ENCODE measurements at places on chromosomes 4 and X.

GRCh38 chr4:32932156-32932555 is 2212.0 kb downstream of the PCDH7 start:
- DNase-seq = no peak

DNA sequence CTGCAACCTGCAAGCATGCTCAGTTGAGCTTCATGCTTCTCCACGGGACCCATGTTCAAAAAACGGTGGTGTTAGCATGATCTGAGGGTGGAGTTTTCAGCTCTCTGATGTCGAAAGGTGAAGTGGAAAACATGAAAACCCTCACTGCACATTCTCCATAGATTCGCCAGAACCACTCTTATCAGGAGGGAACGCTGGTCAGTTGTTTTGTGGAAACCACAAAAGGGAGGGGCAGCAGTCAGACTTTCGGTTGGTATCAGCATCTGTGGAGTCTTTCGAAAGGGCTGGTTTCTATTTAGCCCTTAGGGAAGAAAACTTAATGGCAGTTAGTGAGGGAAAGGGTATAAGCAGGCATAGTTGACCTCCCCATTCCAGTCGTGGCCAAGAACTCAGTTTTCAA is 12.6 kb downstream of the PPA2 start:
- DNase-seq = no peak

GRCh38 chr4:81758574-81759264 is 287.0 kb upstream of the RASGEF1B start:
- no peak for DNase-seq

- no peak for DNase-seq
Measured at GRCh38 chr4:103773691-103774231, 54.0 kb upstream of the TACR3 start.

GRCh38 chr4:145895056-145895455 is 43.6 kb downstream of the ZNF827 start:
- DNase-seq = no peak

GRCh38 chr4:1939664-1940509 is 68.7 kb downstream of the NSD2 start:
- no peak for DNase-seq

DNA sequence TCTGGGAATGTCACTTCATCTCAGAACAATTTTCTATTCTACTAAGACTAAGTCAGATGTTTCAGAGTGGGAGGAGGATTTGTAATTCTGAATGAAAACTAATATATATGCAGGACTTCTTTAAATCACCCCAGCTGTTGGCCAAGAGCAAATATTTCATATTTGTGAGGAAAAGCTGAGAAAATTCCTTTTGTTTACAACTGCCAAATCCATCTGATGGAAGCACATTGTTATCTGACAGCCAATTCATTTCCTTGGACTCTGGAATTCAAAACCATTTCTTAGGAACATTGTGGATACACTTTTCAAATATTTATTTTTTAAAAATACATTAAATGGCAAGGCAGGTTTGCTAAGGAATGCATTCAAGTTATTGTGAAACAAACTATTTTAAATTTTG is 8.0 kb downstream of the SLIT2 start:
- DNase-seq = no peak

GRCh38 chr4:180809439-180809838 is 1433.8 kb upstream of the TENM3 start:
- DNase-seq = no peak

DNA sequence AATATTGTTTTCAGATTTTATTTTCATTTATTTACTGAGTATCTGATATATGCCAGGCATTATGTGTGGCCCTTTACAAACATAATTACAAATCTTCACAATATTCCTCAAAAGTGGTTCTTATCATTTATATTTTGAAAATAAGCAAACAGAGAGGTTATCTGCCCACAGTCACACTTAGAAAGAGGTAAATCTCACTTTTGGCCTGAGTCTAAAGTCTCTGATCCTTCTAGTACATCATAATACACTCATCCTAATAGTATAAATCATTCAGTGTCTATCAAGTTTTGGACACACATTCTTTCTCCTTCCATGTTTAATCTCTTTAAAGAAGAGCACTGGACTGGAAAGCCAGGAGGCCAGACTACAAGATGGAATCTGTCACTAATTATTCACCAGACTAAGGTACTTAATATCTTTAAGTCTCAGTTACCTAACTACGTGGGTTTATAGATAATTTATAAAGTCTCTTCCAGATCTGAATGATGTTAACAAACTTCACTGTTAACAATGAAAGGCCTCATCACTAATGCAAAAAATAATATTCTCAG is 281.3 kb downstream of the PPP3CA start:
- no peak for DNase-seq

- DNase-seq = no peak
Measured at GRCh38 chrX:150253959-150254620, 109.0 kb upstream of the MAMLD1 start.

DNA sequence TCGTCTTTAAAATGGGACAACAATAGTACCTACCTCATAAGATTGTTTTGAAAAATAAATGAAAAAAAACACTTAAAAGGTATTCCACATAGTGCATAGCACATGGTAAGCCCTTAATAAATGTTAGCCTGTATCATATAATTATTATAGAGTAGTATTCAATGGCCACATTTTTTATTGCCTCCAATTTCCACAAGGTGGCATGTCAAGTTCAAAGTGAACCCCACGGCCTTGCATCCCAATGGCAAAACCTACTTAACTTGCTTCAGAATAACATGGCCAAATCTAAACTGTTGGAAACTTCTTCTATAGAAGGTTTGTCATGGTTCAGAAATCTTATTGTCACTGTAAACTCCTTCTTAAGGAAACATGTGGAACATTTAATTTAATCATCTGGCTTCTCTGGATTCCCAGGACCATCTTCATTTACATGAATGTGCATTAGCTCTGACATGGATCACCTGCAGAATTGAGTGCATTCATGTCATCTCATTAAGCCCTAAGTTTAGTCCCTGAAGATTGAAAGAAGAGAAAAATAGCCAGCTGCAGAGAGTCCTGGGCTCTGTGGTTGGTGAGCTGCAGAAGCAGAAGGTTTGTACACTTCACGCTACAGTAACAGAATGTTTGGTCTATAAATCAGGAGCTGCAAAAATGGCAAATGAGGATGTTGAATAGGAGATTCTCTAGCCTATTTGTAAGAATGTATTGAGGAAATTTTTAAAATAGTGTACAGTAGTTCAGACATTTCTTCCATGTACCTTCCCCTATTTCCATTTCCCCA is 61.0 kb downstream of the ANXA3 start:
- DNase-seq = no peak

GRCh38 chr4:22363036-22363435 is 152.8 kb downstream of the ADGRA3 start:
- DNase-seq = no peak

GRCh38 chr4:26362745-26363439 is 42.1 kb downstream of the RBPJ start:
- DNase-seq = no peak

DNA sequence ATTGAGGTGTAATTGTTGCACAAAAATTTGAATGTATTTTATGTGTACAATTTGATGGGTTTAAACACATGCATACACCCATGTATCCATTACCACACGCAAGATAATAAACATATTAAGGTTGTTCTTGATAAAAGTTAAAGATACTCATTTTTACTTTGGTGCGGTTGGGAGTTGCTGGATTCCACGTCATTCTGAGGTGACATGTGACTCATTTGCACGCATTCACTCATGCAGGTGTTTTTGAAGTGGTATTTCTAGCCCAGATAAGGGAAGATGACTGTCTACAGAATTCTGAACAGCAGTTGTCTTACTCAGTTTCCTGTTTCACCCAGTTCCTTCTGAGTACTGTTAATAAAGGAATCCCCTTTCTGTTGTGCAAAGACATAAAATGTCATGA is 142.0 kb downstream of the RTL3 start:
- peak; percentile 35 for DNase-seq

- no peak for DNase-seq
Measured at GRCh38 chrX:41688156-41688555, 617 bp upstream of the GPR34 start.

DNA sequence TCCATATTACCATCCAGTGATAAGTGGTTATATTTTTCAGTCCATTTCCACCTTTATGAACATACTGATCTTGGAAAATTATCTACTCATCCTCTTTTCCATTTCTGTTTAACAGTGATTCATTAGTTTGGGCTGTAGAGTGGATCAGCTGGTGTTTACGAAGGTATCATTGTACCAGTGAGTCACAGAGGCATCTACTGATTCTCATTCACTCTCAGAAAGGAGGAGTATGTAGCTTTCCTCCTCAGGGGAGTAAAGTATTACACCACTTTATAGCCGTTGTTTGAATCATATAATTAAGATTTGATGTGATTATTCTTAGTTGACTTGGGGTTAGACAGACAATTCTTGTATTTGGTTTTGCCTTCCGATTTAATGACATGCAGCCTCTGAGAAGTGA is 74.7 kb downstream of the GALNT7 start:
- no peak for DNase-seq

GRCh38 chrX:38943120-38943519 is 141.9 kb downstream of the MID1IP1 start:
- no peak for DNase-seq

DNA sequence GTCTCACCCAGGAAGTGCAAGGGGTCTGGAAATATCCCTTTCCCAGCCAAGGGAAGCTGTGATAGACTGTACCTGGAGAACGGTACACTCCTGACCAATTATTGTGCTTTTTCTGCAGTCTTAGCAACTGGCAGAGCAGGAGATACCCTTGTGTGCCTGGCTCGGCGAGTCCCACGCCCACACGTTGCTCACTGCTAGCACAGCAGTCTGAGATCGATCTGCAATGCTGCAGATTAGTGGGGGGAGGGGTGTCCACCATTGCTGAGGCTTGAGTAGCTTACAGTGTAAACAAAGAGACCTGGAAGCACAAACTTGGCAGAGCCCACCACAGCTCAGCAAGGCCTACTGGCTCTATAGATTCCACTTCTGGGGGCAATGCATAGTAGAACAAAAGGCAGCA is 138.5 kb downstream of the CHRDL1 start:
- DNase-seq = no peak

GRCh38 chrX:57172544-57172943 is 35.3 kb upstream of the SPIN2A start:
- DNase-seq = no peak

GRCh38 chr4:5435823-5436222 is 272.5 kb downstream of the EVC2 start:
- DNase-seq = no peak

GRCh38 chr4:150108691-150109090 is 30.4 kb downstream of the DCLK2 start:
- no peak for DNase-seq

DNA sequence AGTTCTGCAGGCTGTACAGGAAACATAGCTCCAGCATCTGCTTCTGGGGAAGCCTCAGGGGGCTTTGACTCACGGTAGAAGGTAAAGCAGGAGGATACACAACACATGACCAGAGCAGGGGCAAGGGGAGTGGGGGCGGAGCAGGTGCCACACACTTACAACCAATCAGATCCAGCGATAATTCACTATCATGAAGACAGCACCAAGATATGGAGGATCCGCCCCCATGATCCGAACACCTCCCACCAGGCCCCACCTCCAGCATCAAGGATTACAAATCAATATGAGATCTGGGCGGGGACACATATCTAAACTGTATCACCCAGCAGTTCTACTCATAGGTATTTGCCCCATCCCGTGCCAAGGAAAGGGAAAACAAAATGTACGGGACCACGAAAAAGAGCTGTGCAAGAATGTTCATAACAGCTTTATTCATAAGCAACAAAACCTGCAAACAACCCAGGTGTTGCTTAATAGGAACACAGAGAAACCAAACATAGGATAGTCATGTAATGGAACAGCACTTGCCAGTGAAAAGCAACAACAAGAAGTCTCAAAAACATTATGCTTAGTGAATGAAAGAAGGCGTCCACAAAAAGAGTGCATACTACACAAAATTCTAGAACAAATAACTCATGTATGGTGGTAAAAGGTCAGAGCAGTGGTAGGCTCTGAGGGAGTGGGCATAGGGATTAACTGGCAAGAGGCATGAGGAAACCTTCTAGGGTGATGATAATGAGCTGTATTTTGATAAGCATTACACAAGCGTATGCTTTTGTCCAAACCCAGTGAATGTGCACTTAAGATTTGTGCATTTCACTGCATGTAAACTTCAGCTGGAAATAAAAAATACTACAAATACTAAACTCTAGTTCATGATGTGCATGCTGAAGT is 130.9 kb upstream of the FAM9B start:
- no peak for DNase-seq

- DNase-seq = no peak
Measured at GRCh38 chrX:49316085-49316484, 5.8 kb upstream of the GAGE12J start.

- DNase-seq = no peak
Measured at GRCh38 chrX:119880076-119880475, 8.4 kb downstream of the NDUFA1 start.

DNA sequence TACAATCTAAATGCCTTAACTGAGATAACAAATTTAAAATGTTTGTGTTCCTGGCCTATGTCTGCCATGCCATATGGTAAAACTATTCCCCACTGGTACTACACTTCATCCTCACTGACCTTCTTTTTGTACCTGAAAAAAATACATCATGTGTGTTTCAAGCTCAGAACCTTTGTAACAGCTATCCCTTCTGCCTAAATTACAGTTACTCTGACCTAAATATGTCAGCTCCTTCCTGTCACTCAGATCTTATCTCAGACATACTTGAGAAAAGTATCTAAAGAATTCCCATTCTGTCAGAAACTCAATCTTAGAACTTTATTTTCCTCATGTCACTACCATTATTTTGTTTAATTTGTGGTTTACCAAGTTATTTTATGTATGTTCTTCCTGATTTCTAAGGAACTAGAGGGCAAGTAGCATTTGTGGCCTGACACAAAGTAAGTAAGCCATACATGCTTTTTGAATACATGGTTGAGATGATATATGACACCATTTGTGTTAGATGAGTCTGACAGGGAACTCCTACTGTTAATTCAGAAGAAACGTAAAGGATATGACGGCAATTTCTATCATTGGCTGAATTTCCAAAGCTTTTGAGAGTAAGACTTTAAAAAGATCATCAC is 456.5 kb upstream of the NDST3 start:
- DNase-seq = no peak

- DNase-seq = no peak
Measured at GRCh38 chr4:76059750-76060149, 14.8 kb upstream of the ART3 start.

- no peak for DNase-seq
Measured at GRCh38 chrX:80876877-80877276, 67.2 kb upstream of the BRWD3 start.

DNA sequence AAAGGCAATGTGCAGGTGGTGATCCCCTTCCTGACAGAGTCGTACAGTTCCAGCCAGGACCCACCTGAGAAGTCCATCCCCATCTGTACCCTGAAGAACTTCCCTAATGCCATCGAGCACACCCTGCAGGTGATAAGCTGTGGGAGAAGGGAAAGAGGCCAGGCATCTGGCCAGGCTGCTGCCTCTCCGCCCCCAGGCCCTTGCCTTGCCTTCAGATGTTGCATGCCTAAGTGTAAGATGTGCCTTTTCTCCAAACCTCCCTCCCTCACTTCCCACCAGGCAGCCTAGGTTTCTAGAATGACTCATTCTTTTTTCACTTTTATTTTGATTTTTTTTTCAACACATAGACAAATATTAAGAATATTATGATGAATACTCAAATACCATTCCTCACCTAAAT is 12.2 kb upstream of the CDK16 start:
- DNase-seq = no peak
